ENCODE measurements at places on chromosomes 5 and 9.

- no peak for DNase-seq
Measured at GRCh38 chr5:82792096-82792495, 285.1 kb downstream of the TMEM167A start.

- DNase-seq, result no peak
Measured at GRCh38 chr9:135707252-135708138, 5.5 kb downstream of the KCNT1 start.

DNA sequence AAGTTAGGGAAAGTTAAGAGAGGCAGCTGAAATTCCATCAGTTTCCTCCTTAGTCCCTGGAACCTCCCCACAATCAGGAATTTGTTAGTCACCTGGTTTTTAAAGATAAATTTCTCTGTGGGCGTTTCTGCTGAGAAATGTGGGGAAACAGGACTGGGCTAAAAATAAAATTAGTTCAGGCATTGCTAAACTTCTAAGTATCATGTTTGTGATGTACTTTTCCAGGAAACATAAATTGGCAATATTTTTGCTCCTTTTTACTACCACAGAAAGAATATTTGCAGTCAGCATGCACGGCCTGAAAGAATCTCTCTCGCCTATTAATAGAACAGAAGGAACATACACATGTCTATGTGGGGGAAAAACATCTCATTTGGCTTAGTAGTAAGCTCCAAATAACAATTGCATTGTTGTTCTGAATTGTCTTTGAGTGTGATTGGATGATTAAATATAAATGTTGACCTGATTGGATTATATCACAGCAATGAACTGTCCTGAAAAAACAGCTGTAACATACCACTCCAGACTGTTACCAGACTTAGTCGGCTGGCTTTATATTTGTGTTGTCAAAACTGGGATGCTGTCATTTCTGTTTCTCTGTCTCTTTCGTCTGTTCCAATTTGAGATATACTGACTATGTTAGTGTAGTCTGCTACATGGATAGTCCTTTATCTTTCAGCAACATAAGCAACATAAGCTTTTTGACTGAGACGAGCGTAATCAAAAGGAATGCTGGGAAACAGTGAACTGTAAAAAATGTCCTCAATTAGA, 12.9 kb downstream of the TJP2 start:
- DNase-seq, result no peak

- DNase-seq, result no peak
Measured at GRCh38 chr5:132134384-132134783, 60.8 kb downstream of the CSF2 start.

DNA sequence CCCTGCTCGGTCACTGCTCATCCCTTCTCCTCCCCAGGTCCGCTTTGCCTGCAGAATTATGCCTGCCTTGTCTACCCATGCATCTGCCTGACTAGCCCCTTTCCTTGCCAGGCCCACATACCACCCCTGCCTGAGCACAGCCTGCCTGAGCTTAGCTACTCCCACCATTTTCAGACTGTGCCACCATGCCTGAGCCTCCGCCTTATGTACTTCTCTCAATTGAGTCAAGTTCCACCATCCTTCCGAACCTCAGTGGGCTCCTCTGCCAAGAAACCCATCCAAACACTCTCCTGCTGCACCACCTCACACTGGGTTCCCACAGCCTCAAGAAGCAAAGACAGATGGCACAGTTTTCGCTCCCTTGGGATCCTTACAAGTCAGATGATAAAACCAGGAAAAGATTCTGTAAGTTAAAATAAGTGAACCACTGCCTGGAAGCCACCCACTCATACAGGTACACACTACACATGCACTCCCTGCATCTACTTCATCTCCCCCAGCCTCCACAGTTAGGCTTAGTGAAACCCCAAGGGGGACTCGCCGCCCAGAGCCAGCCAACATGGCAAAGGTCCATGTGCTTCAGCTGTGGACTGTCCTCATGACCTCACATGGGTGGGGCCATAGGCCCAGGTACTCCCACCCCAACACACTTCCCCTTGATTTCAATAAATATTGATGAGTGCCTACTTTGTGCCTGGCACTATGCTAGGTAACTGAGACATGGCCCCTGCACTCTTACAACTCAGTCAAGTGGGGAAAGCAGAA, 23.1 kb downstream of the P4HA2 start:
- DNase-seq, result no peak

GRCh38 chr5:151066920-151067319, 13.9 kb downstream of the TNIP1 start:
- no peak for DNase-seq

GRCh38 chr5:10480237-10480985, 38.7 kb downstream of the ROPN1L start:
- no peak for DNase-seq

Measured in stimulated activated CD4-positive, alpha-beta T cell treated with anti-CD3 and anti-CD28 coated beads, Interleukin-4, amount 100 ng/mL, for 4 hours (primary cell).